ENCODE measurements at places on chromosomes 1 and 21. TPM values are rescaled to one million over a fixed set of nuclear protein-coding genes. Genes with fewer than 3 reads are reported as not detected.

Gene MX2
- total RNA-seq, result 0.98 TPM

Gene SPRR2G
- total RNA-seq, result not detected

Gene DISP3
- total RNA-seq, result 0.10 TPM

Gene C1QTNF12
- total RNA-seq, result 0.33 TPM

Gene ALDH4A1
- total RNA-seq, result 8.8 TPM

Gene COL9A2
- total RNA-seq, result 0.33 TPM

Gene COL11A1
- under 0.01 TPM for total RNA-seq

Gene TLCD4
- total RNA-seq, result under 0.01 TPM

Gene GJA8
- not detected for total RNA-seq

Gene PPIAL4G
- total RNA-seq, result not detected

Measured in vein endothelial cell (primary cell).